ENCODE measurements at places on chromosomes 7 and 10. TPM values are rescaled to one million over a fixed set of nuclear protein-coding genes. Genes with fewer than 3 reads are reported as not detected.

The CPA2 gene
- 0.26 TPM for total RNA-seq

The CYP3A7 gene
- not detected for total RNA-seq

The AMZ1 gene
- not detected for total RNA-seq

The SPDYE8 gene
- total RNA-seq = not detected

The SEMA3C gene
- 12.4 TPM for total RNA-seq

The AHR gene
- 11.8 TPM for total RNA-seq

The NEUROD6 gene
- not detected for total RNA-seq

The NAT16 gene
- total RNA-seq = not detected

The ZNF736 gene
- total RNA-seq = 3.2 TPM

The HTR5A gene
- not detected for total RNA-seq

The HTRA1 gene
- 0.55 TPM for total RNA-seq

The FERD3L gene
- total RNA-seq = not detected

The BMPER gene
- 8.2 TPM for total RNA-seq

The ICA1 gene
- not detected for total RNA-seq

The AGAP6 gene
- total RNA-seq = 16.7 TPM

The IL15RA gene
- total RNA-seq = 1.7 TPM

The CALY gene
- total RNA-seq = not detected

The NRF1 gene
- 28.7 TPM for total RNA-seq

The GIMAP4 gene
- total RNA-seq = not detected

The CRHR2 gene
- total RNA-seq = not detected

The SFXN3 gene
- total RNA-seq = 16.9 TPM

The CYP26A1 gene
- total RNA-seq = not detected

Data from A673 (cell line).